Left kidney (tissue), 8 donors: ENCODE measurements at places on chromosomes 12 and 14. TPM values are rescaled to one million over a fixed set of nuclear protein-coding genes. Genes with fewer than 3 reads are reported as not detected.

RPGRIP1 gene
- 0.58 TPM for polyA plus RNA-seq

CRIP1 gene
- polyA plus RNA-seq: 22.7 TPM

LRIG3 gene
- 43.7 TPM for polyA plus RNA-seq

HSPB8 gene
- 4.8 TPM for polyA plus RNA-seq

RHEBL1 gene
- 1.8 TPM for polyA plus RNA-seq

TMPRSS12 gene
- polyA plus RNA-seq: 0.13 TPM

HOXC9 gene
- 25.2 TPM for polyA plus RNA-seq

TSPAN31 gene
- polyA plus RNA-seq: 103 TPM

SIX4 gene
- 8.6 TPM for polyA plus RNA-seq

- DNase-seq: no peak
Measured at GRCh38 chr14:36293824-36294223, 26.6 kb downstream of the MBIP start.

GRCh38 chr12:76704693-76705092 lies 59.2 kb upstream of the ZDHHC17 start:
- DNase-seq: no peak

DNA sequence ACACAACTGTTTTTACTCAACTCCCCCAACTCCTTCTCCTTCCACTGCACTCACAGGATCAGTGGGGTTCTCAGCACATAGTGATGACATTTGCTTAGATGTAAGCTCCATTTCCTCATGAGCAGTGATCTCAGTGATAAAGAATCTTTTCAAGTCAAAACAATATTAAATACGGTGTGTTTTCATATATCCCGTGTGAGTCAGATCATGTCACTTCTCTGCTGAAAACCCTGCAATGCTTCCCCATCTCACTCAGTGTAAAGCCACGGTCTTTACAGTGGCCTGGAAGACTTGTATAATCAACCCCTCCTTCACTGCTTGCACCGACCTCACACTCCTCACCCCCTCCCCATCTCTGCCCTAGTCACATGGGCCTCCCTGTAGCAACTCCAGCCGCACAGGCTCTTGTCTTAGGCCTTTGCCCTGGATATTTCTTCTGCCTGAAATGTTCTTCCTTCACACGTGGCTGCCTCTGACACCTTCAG lies 149.7 kb upstream of the ARHGAP5 start:
- peak; percentile 55 for DNase-seq

GRCh38 chr14:36580141-36580855 lies 2.1 kb downstream of the NKX2-8 start:
- no peak for DNase-seq

DNA sequence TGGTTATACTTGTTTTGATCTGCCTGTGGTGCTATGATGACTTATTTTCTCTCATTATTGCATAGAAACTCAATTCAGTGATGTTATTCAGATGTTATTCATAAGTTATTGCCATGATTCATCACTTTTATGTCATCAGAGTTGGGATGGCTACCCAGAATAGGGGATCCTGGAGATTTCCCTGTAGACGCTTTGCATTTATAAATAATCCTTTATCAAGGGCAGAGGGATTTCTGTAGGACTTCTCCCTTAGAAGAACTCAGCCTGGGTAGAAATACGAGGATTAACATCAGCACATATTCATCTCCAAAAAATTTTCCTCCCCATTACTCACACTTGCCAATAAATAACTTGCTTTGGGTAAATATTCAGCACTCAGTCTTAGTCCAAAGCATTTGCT lies 4.9 kb downstream of the GPRC5A start:
- DNase-seq: no peak

DNA sequence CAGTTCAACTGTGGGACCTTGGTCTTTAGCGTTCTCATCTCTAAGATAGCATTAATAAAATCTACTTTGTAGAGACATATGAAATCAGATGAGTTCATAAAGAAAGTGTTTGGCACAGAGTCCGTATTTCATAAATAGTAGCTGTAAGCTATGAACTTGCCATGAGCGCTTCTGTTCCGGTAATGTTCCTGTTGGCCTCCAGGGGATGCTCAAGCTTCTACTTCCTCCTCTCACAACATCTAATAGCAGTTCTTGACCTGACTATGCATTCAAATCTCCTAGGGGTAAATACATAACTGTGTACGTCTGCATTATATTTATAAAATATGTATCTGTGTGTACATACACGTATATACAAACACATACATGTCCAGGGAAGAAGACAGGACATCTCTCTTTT lies 288.2 kb upstream of the TMPO start:
- no peak for DNase-seq

- no peak for DNase-seq
Measured at GRCh38 chr14:80491131-80491530, 279.8 kb upstream of the DIO2 start.

- DNase-seq: no peak
Measured at GRCh38 chr14:100323942-100324307, 786 bp downstream of the SLC25A47 start.

- no peak for DNase-seq
Measured at GRCh38 chr12:34358198-34358597, 335.9 kb downstream of the ALG10 start.

GRCh38 chr12:132309596-132310086 lies 19.7 kb downstream of the GALNT9 start:
- no peak for DNase-seq

DNA sequence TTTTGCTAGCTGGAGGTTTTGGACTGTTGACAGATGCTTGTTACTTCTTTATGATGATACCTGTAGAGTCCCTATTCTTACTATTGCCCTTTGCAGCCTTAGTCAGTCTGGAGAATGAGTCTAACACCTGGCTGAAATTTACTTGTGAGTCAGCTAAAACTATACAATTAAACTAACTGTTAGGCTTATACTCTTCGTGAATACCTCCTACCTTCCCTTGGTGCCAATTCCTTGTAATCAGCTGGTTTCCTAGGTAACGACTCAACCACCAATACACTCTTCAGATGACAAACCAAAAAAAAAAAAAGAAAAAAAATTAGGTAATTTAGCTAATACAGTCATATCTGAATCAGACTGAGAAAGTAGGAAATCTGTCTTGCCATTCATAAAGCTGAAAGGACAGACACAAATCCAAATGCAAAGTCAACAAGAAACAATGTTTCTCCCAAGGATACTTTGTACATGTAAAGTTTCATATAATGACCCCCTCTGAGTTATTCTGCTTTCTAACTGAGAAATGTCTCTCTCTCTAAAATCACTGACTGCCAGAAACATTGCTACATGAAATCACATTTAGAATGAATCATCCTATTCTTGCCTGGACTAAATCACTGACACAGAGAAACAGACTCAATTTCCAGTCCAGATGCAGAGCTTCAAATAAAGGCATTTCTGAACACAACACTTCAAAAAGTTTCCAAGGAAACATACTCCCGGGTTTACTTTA lies 56.5 kb upstream of the CDKL1 start:
- no peak for DNase-seq

DNA sequence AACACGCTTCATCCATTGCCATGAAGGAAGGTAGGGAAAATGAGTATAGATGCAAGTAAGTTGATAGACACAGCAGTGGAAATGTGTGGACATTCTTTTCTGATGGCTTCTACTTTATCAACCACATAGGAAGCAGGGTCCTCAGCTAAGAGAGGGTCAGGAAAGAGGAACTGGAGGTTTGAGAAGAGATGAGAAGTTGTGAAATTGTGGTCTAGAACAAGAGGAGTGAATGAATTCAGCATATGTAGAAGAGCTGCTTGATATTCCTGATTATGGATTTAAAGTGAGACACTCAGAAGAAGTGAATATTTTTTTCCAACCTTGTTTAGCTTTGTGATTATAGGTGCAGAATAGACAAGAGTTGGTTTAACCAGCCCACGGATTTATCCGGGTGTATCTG lies 128.5 kb downstream of the SLC15A5 start:
- no peak for DNase-seq

DNA sequence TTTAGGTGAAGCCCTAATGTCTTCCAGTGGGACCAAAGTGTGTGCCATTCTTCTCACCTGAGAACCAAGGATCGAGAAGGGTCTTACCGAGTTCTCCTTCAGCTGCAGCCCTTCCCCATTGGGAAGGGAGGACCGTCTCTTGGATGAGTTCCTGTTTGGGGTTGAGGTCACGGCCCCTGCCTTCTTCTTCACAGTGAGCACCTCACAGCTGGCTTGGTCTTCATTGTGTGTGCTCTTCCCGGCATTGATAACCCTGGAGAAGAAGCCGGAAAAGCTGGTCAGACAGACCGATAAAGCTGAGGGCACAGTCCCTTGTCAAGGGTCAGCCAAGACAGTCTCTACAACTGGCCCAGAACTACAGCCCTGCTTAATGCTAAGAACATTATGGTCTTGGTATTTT lies 102.9 kb downstream of the PPM1H start:
- no peak for DNase-seq

DNA sequence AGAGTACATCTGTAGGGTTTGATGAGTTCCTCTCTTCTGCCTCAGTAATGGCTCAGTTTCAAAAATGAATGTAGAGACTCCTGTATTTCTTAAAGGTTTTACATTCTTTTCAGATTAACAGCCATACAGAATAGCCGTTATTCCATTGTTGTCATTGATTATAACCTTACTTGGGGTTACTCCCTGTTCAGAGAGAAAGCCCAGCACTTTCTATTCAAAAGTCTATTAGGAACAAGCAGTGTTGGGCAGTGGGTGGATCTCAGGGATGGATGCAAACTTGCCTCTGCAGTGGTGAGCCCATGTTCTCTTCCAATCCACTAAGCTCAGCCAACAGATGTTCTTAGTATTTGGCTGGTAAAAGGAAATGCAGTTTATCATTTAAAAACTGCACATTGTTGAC lies 342.6 kb upstream of the E2F7 start:
- no peak for DNase-seq
